ENCODE measurements at places on chromosomes 7 and 10. TPM values are rescaled to one million over a fixed set of nuclear protein-coding genes. Genes with fewer than 3 reads are reported as not detected.

- no peak for DNase-seq
Measured at GRCh38 chr7:127187740-127188139, 65.0 kb downstream of the GRM8 start.

DNA sequence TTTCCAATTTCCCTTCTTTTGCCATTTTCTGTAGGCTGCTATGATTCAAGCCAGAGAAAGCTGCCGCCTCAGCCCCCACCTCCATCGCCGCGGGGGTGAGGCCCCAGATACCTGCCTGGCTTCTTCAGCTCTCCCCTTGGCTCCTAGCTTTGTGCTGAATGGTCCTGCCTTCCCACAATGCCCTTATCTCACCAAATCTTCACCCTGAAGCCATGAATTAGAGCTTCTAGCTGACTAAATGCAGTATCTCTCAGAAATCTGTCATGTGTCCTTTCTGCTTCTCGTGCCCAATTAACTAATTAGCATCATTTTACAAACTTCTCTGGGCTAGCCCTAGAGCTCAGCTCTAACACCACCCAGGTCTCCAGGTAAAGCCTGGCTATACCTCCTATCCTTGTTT lies 32.2 kb upstream of the GPNMB start:
- no peak for DNase-seq

The NRBF2 gene
- 31.2 TPM for polyA plus RNA-seq

The DGKB gene
- not detected for polyA plus RNA-seq

The SPDYE8 gene
- polyA plus RNA-seq, result not detected

DNA sequence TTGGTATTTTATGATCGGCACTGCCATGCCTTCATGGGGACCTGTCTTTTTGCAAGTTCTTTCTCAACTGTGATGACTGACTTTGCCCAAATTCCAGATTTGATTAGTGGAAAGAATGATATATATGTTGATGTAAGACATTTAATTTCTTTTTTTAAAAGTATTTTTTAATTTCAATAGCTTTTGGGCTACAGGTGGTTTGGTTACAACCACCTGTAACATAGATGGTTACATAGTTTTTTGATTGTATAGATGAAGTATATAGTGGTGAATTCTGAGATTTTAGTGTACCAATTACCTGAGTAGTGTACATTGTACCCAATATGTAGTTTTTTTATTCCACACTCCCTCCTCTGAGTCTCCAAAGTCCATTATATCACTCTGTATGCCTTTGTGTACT lies 69.6 kb downstream of the MCU start:
- DNase-seq, result no peak

DNA sequence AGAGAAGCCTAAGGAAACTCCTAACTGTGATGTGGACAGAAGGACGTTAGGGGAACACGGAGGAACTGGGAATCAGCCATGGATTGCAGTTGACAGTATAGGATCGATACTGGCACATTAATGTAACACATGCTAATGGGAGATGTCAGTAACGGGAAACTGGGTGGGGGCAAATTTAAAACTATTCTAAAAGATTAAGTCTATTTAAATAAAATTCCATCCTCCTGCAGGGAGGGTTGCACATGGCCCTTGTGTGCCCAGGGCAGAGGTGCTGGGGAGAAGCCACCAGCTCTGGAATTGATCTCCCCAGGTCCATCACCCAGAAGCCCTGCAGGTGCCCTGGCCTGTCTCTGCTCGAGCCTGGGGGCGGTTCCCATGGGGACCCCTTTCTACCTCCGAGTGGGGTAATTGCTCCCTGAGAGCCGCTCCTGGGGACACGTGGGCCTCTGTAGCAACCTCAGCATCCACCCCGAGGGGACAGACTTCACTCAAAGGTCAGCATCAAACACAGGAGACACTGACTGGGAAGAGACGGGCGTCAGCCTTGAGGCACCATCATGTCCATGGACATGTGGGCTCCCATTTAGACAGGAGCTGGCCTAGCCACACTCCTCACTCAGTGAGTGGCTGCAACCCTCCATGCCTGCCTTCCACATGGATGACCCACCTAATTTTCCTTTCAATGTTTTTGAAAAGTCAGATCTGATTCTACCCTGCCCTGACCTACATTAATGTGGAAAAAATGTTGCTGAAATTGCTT lies 21.1 kb downstream of the SCART1 start:
- DNase-seq, result no peak

The NCF1 gene
- 2.8 TPM for polyA plus RNA-seq

GRCh38 chr7:69908454-69908853 lies 310.2 kb downstream of the AUTS2 start:
- no peak for DNase-seq

DNA sequence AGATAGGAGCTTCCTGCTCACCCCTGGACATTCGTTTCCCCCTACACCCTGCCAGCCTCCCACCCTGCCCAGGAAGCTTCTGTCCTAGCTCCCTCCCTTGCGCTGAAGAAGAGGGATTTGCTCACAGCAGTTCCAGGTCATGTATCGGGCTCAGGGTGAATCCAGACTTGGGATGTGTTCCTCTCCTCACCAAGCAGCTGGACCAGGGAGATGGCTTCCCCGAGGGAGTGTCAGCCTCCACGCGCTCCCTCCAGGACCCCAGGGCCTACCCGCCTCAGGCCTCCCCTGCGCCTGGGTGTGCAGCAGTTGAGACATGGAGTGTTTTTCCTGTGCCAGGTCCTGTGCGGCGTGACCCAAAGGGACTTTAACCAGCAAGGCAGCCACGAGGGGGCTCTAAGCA lies 435.6 kb upstream of the FOXK1 start:
- DNase-seq, result no peak

GRCh38 chr7:107392830-107393229 lies 77.0 kb upstream of the GPR22 start:
- no peak for DNase-seq

- DNase-seq, result no peak
Measured at GRCh38 chr7:143280160-143280559, 4.6 kb upstream of the TMEM139 start.

The GPRIN2 gene
- not detected for polyA plus RNA-seq

GRCh38 chr7:124720195-124720594 lies 45.4 kb downstream of the GPR37 start:
- no peak for DNase-seq

GRCh38 chr10:59877191-59877671 lies 29.1 kb downstream of the CCDC6 start:
- DNase-seq, result no peak
